ENCODE measurements at places on chromosomes 13 and 19.

- peak; percentile 30 for DNase-seq
Observed at GRCh38 chr19:46124638-46125115, at the start of gene IGFL3. Gene IGFL3, minus strand, starts transcription at chr19:46124688. Its CDS starts 39 bp downstream, at chr19:46124649.

- DNase-seq: no peak
Observed at GRCh38 chr13:94829837-94830365, 117.6 kb upstream of the SOX21 start.

GRCh38 chr13:103066079-103066780 lies at the start of gene SLC10A2:
Gene SLC10A2, minus strand, starts transcription at chr13:103066417. Its CDS starts 168 bp downstream, at chr13:103066249.
- no peak for DNase-seq

GRCh38 chr19:42253245-42254088 lies 1.5 kb downstream of the ERF start:
- DNase-seq: peak; percentile 68

- no peak for DNase-seq
Observed at GRCh38 chr19:4493929-4494690, 22.0 kb downstream of the HDGFL2 start.

DNA sequence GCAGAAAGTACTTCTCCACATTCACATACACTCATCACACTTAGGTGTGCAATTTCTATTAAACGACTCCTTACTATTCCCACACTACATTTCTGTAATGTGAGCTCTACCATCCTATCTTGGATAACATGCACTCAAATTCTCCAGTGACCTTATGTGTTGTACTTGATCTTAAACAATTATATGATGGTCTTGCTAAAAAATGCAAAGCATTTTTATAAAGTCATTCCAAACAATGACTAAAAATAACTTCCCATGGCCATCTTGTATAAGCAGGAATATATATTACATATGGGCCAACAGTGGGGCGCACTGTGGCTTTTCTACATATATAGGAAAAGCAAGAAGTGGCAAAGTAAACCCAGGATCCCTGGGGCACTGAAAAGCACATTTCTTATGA lies 155.5 kb downstream of the FLT1 start:
- DNase-seq: peak; percentile 84

- DNase-seq: no peak
Observed at GRCh38 chr13:53010374-53011105, 18.1 kb upstream of the OLFM4 start.
